ENCODE measurements at places on chromosomes 1 and 21.

DNA sequence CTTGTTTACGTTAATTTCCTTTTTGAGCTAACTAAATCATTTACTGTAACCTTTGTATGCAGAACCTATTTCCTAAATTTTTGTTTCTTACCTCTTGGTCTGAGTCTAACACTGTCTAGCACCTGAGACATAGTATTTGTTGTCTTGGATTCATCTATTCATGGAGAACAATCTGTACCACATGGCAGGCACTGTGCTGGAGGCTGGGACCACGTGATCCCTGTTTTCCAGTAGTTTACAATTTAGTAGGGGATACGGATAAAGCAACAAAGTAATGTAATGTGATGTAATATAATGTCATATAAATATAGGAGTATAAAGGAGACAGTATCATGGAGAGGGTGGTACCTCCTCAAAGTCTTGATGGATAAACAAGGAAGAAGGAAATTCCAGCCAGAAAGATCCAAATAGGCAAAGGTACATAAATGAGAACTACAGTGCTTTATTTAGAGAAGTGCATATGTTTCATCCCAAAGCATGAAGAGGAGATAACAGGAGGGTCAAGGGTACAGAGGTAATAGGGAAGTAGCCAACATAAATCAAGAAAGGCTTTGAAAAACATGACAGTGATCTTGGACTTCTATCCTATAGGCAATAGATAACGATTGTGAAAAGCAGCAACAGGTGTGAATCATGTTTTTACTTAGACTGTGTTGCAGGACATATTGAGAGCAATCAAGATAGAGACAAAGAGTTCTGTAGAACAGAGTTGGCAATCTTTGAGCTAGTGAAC lies 25.9 kb upstream of the CLCA4 start:
- no peak for DNase-seq

GRCh38 chr21:31347435-31348032 lies 3.5 kb upstream of the TIAM1 start:
- peak; percentile 38 for DNase-seq

GRCh38 chr1:34276606-34277005 lies 99.9 kb downstream of the C1orf94 start:
- no peak for DNase-seq

- DNase-seq, result no peak
Measured at GRCh38 chr21:37450445-37450941, 83.9 kb downstream of the DYRK1A start.

DNA sequence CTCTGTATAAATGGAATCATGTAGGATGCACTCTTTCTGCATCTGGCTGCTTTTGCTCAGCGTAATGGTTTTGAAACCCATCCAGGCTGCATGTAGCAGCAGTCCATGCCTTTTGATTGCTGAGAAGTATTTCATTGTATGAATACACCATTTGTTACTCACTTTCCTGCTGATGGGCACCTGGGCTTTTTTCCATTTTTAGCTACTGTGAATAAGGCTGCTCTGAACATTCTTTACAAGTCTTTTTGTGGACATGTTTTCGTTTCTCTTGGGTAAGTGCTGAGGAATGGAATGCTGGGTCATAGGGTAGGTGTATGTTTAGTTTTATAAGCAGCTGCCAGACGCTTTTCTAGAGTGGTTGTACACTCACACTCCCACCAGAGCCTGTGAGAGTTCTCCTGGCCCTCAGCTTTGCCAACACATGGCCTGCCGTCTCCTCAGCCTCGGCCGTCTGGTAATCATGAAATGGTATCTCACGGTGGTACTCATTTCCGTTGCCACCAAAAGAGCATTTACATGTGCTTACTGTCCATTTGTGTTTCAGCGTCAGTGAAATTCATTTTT lies 22.7 kb downstream of the SLX9 start:
- no peak for DNase-seq

GRCh38 chr1:221912230-221912629 lies 170.3 kb upstream of the DUSP10 start:
- no peak for DNase-seq

GRCh38 chr1:153842006-153842471 lies 66.8 kb downstream of the SLC27A3 start:
- no peak for DNase-seq

DNA sequence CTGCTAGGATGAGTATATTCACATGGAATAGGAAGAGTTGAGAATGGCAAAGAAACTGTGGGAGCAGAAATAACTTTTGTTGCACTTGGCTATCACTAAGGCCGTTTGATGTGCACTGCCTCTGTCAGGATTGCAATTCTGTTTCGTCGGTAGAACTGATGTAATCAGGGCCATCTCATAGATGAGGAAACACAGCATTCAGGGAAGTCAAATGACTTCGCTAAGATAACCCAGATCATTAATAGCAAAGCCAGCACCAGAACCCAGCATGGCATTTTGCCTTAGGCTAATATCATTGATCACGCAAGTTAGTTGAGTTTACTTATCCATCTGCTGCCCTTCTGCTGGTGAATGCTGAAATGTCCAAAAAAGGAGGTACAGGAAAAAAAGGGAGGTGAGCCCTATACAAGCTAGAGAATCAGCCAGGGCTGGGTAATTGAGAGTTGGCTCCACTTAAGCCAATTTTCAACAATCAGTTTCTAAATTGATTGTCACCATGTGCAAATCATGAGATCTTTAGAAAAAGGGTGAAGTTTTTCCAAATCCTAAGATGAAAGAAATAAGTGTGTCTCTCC lies 7.6 kb downstream of the RASSF5 start:
- DNase-seq, result no peak

DNA sequence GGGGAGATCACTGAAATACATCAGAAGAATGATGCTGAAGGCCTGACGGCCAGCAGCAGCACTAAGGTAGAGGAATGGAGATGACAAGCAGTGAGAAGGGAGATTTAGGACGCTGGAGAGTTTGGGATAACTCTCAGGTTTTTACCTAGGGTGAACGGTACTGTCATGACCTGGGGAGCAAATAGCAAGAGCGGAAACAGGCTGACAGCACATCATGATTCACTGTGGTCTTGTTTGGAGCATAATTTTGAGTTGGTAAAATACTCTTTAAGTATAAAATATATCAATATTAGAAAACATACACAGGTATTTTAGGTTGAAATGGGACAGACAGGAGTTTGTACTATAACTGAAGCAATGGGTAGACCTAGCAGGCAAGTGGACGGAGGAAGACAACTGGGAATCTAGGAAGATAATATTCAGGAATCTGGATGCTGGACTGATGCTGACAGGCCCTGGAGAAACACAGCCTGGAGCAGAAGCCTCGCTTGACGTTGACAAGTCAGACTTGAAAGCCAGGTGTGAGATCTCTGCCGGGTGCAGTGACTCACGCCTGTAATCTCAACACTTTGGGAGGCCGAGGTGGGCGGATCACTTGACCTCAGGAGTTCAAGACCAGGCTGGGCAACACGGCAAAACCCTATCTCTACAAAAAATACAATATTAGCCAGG lies 33.3 kb downstream of the ALG14 start:
- no peak for DNase-seq

GRCh38 chr1:99980928-99981327 lies 11.1 kb downstream of the SLC35A3 start:
- no peak for DNase-seq

GRCh38 chr1:173276922-173277800 lies 70.0 kb upstream of the TNFSF4 start:
- DNase-seq, result no peak

DNA sequence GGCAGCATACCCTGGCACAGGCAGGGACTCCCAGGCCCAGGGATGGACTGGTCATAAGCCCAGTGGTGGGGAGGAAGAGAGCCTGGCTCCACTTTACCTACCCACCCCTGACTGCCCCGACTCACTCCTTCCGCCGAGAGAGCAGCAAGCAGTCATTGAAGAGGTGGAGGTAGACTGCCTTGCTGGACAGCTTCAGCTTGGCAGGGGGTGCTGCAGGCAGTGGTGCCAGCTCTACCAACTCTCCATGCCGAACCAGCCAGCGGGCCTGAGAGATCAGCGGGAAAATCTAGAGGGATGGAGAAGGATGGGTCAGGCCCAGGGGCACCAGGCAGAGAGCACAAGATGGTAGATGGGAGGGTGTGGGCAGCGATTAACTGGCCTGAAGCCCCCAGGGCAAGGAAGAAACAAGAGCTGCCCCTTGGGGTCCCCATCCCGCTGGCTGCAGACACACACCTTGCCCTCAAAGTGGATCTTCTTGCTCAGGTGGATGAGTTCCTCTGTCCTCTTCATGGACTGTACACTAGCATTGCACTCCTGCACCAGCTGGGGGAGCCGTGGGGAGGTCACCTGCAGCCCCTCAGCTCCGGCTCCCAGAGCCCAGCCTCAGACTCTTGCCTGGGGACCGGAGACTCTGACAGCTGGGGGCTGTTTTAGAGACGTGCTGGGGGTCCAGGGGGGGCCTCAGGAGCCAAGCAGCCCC lies 7.7 kb downstream of the ARHGEF19 start:
- DNase-seq, result no peak

DNA sequence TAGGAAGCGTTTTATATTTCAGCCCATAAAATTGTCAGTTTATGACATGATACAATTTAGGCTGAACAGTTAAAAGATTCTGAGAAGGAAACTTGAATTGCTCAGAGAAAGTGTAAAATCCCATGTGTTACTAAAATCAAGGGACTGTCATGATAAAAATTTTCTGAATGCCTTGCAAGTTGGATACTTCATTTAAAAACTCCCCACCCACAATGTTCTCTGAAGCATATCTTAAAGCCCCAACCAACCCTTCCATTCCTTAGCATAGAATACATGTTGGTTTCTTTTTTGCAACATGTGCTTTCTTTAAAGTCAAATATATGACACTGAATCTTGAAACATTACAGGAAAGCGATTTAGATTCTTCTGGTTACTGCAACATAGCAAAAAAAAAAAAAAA lies 97.4 kb downstream of the MRPL39 start:
- DNase-seq, result no peak

- no peak for DNase-seq
Measured at GRCh38 chr1:234433563-234434285, 45.3 kb downstream of the TARBP1 start.

DNA sequence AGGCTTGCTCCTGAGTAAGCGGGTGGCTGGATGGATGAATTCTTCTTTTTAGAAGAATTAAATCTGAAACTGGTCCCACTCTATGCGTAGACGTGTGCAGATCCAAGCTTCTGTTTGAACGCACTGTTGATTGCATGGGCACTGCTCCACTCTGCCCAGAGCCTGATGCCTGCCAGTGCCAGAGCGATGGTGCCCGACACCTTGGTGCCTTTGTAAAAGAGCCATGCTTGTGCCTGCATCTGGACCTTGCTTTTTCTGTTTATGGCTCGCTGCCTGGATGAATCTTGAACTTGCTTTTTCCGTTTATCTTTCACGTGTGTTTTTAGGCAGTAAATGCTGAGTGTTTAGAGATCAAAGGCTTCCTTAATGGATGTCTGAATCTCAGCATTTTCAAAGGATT lies 15.0 kb upstream of the PWP2 start:
- no peak for DNase-seq

DNA sequence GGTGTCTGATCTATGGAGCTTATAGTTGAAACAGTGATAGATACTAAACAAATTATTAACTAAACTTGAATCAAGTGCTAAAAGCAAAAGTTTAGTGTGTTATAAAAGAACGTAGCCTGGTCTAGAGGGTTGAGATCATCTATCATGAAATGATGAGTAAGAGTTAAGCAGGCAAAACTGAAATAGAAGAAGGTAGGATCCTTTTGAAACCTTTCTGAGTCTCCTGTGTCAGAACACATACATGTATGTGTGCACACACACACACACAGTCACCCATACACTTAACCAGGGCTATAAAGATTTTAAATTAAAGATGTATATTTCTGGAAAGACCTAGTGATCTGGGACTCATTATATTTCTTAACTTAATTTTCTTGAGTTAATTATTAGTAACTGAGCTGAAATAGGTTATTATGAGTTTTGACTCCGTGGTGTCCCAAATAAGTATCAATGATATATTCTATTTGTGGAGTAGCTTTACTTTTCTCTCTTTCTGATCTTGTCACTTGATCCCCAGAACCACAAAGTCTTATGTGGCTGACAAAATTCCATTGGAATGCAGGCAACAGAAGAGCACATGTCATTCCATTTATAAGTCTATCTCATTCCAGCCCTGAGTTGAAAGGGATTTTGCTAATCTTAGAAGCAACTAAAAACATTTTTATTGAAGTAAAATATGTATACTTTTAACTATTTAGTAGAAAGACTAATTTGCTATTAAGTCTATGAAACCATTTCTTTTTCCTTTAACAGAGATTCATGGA lies 70.7 kb downstream of the PRRX1 start:
- DNase-seq, result no peak

DNA sequence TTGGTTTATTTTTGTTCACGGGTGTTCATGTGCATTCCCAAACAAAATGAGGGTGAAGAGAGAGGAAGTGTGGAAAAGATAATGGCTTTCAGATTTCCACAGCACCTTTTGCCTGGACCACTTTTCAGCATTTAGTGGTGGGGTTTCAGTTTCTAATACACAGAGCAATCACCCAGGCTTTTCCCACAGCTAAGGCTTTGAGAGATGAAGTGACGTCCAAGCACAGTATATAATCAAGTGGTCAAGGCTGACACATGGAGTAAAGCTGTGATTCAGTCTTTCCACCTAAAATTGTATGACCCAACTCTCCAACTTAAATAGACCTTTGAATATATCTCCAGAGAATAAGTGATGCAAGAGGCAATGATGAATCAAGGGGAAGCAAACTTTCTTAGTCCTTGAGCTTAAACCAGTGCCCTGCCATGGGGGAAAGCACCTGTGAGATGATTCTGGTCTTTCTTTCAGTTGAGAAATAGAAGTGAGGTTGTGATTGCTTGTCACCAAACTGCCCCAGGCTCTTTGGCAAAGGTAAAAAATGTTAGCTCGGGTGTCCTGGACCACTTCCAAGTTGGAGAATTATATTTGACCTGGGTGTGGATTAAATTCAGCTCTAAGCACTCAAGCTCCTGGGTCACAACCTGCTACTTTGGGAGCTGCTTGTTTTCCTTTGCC lies 2.4 kb upstream of the PIK3R3 start:
- no peak for DNase-seq

DNA sequence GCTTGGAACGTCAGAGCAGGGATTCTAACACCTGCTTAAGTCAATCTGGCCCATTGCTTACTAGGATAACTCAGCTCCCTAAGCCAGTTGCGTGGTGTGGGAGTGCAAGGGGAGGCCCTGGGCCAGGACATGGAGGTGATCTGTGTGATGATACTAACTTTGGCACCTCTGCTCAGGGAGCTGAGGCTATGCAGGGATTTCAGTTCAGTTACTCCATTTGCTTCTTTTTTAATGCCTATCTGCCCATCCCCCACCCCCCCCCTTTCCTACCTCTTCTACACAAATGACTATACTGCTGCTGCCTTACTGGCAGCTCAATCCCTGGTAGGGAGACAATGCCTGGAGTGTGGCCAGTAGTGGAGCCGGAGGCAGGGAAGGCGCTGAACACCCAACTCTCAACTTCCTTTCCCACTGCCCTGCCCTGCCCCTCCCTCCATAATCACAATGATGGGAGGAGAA lies 19.5 kb downstream of the INKA2 start:
- no peak for DNase-seq

DNA sequence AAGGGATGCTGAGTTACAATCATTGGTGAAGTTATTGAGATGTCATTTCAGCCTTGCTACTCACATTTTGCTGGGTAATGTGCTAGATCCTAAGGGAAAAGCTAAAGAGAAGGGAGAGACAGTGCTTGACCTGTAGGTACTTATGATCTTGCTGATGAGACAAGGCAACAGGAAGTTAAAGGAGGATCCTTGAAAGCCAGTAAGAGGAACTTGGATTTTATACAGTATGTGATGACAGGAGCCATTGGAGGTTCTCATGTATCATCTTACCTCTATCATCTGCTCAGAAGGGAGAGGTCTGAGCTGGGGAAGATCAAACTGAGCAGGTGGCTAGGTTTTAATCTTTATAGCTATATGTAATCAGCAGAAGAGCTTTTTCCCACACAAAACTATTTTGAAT lies 6.3 kb downstream of the APOBEC4 start:
- DNase-seq, result no peak

- DNase-seq, result no peak
Measured at GRCh38 chr1:2248854-2249558, 20.9 kb downstream of the SKI start.
